ENCODE measurements at places on chromosomes 2 and 18. TPM values are rescaled to one million over a fixed set of nuclear protein-coding genes. Genes with fewer than 3 reads are reported as not detected.

GRCh38 chr2:224799691-224800090 lies 83.5 kb upstream of the CCDC195 start:
- DNase-seq: no peak

- DNase-seq: no peak
Measured at GRCh38 chr2:130795431-130795830, 40.1 kb downstream of the AMER3 start.

DNA sequence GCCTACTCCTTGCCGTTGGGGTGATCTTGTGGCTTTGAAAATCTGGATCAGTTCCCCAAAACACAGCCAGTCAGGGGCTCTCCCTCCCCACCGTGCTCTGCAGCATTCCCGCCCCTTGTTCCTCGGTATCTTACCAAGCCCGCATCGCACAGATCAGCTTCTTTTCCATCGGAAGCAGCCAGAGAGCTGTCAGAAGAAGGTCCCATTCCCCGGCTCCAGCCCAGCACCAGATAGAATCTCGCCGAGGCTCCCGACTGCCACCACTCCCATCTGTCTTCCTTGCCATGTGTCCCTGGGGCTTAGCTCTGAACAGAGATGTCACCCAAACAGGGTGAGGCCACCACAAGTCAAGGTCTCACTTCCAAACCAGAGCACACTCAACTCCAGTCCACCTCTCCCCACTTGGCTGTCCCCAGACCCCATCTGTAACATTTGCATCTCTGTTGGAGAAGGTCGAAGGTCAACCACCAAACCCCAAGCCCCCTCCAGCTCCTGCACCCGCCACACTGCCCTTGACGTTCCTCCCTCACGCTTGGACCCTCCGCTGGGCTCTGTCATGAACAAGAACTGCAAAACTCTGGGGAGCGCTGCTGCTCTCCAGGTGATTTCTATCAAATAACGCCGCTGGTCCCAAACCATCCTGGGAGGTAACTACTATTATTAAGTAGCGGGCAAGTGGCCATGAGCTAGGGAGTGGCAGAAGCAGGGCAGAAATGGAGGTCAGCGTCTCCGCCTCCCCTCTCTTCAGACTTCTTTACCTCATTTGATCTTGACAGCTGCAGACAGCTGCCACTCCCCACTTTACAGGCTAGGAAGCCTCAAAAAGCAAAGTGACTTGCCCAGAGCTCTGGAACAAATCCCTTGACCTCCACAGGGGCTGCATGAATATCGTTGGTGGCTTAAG lies 70.0 kb upstream of the TAF1B start:
- DNase-seq: no peak

GRCh38 chr2:81304154-81304830 lies 999.7 kb upstream of the LRRTM1 start:
- no peak for DNase-seq

DNA sequence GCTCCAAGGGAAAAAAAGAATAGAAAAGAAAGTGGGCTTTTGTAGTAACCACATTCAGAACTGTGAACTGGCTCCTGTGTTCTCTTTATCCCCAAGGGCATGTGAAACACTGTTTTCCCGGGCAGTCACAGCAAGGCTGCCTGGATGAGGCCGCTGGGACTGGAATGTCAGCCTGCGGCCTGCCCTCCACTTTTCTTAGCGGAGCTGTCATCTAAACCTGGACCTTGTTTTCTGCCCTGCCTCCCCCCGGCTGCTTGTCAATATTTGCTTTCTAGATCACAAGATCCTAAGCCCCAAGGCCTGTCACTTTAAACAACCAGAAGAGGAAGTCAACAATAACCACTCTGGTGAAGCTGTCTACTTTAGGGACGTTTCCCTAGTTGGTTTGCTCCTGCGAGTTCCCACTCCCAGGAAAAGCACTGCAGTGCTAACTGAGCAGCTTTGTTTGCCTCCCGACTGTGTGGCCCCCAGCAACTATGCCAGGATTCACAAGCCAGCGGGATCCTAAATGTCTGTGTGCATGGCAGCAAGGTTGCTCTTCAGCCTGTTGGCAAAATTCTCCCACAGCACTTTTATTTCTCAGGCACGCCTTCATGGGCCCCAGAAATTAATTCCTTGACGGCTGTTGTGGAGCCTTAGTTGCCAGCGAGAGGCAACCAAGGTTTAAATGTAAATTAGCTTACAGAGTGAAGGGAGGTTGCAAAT lies 30.6 kb downstream of the SOWAHC start:
- no peak for DNase-seq

DNA sequence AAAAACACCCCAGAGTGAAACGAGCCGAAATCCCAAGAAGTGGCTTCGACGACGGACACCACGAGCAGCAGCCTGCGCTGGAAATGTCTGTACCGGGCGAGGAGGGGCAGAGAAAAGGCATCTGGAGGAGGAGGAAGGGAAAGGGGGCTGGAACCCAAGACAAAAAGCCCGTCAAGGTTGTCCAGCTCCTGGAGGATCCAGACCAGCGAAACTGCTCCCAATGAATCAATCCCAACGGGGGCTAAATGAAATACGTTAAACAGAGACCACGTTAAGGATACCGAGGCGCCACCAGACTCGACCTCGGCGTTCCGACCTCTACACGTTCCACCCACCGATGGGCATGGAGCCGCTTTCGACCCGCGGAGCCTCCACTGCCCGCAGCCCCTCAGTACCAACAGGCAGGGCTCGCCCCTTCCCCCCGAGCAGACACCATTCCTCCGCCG lies 400 bp downstream of the CCDC88A start:
- DNase-seq: no peak

DNA sequence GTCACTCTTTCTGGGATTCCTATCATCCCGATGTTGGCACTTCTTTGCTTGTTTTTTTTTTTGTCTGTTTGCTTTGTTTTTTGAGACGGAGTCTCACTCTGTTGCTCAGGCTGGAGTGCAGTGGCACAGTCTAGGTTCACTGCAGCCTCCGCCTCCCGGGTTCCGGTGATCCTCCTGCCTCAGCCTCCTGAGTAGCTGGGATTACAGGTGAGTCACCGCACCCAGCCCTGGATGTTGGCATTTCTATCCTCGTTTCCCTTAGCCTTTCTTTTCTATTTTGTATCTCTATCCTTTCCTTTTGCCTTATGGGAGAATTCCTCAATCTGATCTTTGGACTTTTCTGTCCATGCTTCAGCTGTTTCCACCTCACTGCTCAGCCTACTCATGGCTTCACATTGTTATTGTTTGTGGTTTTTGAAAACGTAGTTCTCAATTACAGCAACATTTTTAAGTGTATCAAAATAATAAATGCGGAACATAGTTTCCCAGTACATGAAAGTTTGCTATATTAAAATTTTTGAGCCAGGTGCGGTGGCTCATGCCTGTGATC lies 62.1 kb upstream of the ZNF516 start:
- no peak for DNase-seq

Gene ERBB4
- 0.25 TPM for total RNA-seq

Gene POMC
- total RNA-seq: 2.5 TPM

Gene MOCOS
- 2.2 TPM for total RNA-seq

Gene CCDC102B
- total RNA-seq: 6.4 TPM

GRCh38 chr18:2825613-2826175 lies 21.1 kb upstream of the EMILIN2 start:
- no peak for DNase-seq

- DNase-seq: no peak
Measured at GRCh38 chr2:67948057-67948456, 114.7 kb downstream of the C1D start.

DNA sequence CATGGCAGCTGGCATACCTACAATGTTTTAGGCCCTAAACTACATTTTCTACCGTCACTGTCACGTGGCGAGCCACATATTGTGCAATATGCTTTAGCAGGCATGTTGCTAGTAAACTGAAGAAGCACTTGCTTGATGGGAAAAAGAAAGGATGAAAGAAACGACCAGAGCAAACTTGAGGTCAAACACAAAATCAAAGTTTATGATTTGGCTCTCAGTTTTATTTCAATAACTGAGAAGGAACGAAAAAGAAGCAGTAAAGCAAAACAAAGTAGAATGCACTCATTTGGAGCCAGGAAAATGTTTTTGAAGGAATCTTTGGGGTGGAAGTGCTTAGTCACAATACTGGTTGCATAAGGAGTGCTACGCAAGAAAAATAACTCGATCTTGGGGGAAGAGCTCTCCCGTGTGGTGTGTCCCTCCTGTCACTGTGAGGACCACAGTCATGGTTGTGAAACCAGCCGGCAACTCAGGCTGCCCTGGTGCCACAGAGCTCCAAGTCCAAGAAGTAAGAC lies 349.8 kb downstream of the RBM43 start:
- DNase-seq: no peak

- DNase-seq: no peak
Measured at GRCh38 chr2:166170356-166170755, 42.5 kb upstream of the SCN1A start.

- DNase-seq: no peak
Measured at GRCh38 chr2:56648802-56649201, 465.0 kb downstream of the CCDC85A start.

Gene KDM3A
- total RNA-seq: 38.3 TPM

DNA sequence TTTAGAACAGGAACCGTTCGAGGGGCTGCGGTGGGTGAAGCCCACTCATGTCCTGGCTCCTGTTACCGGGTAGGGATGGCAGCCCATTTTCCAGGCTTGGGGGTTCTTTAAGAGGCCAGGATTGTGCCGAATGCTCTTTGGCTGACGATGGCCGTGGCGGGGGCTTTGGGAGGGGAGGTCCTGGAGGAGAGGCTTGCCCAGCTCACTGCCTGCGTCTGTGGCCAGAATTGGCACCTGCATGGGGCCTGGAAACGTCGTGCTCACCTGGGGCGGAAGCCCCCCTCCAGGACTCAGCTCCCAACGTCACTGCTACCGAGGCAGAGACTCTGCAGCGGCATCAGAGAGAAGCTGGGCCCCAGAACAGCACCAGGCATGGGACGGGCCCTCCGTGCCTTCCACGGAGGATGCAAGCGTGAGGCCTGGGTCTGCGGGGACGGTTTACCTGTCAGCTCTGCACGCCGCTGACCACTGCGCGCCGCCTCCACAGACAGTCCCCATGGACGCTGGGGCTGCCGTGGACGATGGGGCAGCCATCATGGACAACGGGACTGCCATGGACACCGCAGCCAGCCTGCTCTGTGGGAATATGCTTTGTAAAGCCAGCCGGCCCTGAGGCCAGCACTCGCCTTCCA lies 82.9 kb downstream of the NFATC1 start:
- no peak for DNase-seq

GRCh38 chr2:31372097-31372496 lies 42.4 kb downstream of the XDH start:
- no peak for DNase-seq

Measured in vagina (tissue), 2 donors.